ENCODE measurements at places on chromosomes 7 and 10. TPM values are rescaled to one million over a fixed set of nuclear protein-coding genes. Genes with fewer than 3 reads are reported as not detected.

DNA sequence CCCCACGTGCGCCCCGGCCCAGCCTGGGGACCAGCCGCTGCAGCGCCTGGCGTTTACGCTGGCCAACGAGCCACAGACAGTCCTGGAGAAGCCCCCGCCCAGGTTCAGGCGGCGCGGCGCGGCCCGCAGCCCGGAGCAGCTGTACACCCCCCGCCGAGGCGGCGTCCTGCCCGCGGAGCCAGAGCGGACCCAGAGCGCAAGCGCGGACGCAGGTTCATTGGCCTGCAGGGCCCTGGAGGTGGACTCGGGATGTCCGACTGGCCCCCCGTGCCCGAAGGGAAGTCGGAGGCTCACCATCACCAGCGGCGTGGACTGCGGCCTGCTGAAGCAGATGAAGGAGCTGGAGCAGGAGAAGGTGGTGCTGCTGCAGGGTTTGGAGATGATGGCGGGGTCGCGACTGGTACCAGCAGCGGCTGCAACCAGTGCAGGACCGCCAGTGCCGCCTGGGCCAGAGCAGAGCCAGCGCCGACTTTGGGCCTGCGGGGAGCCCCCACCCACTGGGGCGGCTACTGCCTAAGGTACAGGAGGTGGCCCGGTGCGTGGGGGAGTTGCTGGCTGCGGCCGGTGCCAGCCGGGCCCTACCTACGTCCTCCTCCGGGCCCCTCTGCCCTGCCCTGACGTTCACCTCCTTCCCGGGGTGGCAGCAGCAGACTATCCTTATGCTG lies 72.0 kb upstream of the KCTD7 start:
- no peak for DNase-seq

- peak; percentile 81 for DNase-seq
Measured at GRCh38 chr10:5975641-5976473, 1.5 kb downstream of the IL15RA start.

- DNase-seq, result no peak
Measured at GRCh38 chr10:102613286-102613685, 31.0 kb upstream of the TRIM8 start.

- no peak for DNase-seq
Measured at GRCh38 chr10:127918572-127918971, 11.7 kb downstream of the PTPRE start.

GRCh38 chr7:93218997-93219827 lies 7.1 kb downstream of the HEPACAM2 start:
- DNase-seq, result no peak

- DNase-seq, result no peak
Measured at GRCh38 chr7:99210265-99210970, 2.5 kb upstream of the KPNA7 start.

DNA sequence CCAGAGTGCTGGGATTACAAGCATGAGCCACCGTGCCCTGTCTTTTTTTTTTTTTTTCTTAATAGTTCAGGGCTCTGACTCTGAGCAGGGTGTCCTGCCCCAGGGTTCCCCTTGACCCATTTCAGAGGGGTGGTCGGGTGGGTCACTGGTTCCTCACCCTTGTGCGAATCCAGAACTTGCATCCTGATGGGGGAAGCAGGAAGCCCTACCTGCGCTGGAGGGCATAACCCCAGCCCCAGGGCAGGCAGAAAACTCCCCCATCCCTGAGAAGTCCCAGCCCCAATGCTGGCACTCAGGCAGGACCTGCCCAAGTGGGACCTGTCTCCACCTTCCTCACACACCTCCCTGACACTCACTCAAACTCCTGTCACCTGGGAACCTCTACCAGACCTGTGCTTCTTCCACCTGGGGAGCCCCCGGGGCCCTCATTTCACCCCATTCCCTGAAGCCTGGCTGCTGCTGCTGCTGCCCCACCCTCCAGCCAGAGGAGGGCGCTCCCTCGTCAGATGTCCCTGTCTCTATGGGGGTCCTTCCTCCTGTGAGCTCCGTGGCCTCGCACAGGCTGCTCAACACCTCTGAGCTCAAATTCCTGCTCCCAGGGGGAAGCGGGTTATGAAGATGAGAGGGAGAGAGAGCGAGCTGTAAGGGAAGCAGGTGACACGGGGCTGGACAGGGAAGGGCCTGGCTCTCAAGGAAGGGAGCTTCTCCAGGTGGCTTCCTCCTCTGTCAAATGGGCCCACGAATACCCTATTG lies 15.1 kb upstream of the ZNF273 start:
- DNase-seq, result no peak

- no peak for DNase-seq
Measured at GRCh38 chr7:1917221-1918062, 247.4 kb downstream of the ELFN1 start.

DNA sequence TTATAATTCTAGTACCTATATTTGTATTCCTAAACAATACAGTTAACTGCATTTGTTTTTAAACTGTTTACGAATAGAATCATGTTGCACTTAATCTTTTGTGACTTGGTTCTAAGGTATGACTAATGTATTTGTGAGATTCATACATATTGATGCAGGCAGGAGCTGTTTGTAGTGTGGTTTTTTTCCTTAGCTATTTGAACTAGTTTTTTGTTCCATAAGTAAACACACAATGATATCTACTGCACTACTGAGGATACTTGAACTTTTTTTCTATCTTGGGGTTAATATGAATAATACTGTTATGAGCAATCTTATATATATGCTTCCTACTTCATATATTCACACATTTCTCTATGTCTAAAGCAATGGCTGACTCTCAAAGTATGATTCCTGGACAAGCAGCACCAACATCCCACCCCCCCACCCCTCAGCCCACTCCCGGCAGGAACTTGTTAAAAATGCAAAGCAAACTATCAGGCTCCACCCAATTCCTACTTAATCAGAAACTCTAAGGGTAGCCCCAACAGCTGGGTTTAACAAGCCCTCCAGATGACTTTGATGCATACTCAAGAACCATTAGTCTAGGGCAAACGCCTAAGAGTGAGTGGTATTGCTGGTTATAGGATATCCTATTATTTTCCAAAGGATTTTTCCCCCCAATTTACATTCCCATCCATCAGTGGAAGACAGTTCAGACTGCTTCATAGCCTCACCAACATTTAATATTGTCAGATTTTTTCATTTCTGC lies 25.8 kb downstream of the BRAF start:
- no peak for DNase-seq

GRCh38 chr10:22518167-22518724 lies 172.9 kb downstream of the SPAG6 start:
- DNase-seq, result no peak

GRCh38 chr7:106069471-106070200 lies 42.5 kb downstream of the SYPL1 start:
- DNase-seq, result no peak

DNA sequence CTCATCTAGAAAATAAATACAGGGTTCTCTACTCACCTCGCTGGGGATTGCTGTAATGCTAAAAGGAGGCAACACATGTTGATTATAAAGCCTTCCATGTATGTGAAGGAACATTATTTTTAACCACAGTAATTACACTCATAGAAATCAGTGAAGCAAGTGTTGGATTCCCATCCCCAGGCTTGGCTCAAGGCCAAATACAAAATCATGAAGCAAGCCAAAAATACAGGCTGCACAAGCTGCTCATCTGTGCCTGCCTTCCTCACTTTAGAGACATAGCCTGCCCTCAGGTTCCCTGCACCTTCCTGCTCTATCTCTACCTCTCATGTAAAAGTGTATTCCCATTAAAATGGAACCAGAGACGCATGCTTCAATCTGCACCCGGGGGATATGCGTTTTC lies 1077.1 kb upstream of the C7orf33 start:
- DNase-seq, result no peak

- no peak for DNase-seq
Measured at GRCh38 chr7:86939197-86939814, 120.1 kb downstream of the ELAPOR2 start.

DNA sequence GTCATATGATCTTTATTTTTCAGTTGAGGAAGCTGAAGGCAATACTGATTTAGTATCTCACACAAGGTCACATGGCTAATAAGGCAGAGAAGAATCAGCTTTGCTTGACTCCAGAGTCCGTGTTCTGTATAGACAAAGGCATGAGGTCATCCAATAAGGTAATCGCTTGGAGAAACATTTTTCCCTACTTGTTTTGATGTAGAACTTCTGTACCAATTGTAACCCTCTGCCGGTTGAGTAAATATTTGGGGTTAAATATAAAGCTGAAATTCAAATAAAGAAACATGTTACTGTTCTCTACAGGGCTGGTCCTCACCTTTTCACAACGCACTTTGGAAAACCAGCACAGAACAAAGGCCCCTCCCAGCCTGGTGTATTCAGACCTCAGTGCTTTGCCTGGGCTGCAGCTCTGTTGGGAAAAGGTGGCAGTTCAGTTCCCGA lies 83.0 kb upstream of the INSYN2A start:
- DNase-seq, result no peak

Gene IDI2
- total RNA-seq, result not detected

Gene CPEB3
- 2.8 TPM for total RNA-seq

Gene MINDY4
- total RNA-seq, result 6.0 TPM

Gene ARHGAP22
- 2.0 TPM for total RNA-seq

Gene EBLN1
- not detected for total RNA-seq

Gene TBXAS1
- total RNA-seq, result 3.8 TPM

Gene HTR5A
- not detected for total RNA-seq

Gene CNNM1
- not detected for total RNA-seq

Gene GFRA1
- total RNA-seq, result 7.0 TPM

Gene SH2D4B
- not detected for total RNA-seq

Measured in ascending aorta (tissue), 2 donors.